ENCODE measurements at places on chromosomes 4 and X. TPM values are rescaled to one million over a fixed set of nuclear protein-coding genes. Genes with fewer than 3 reads are reported as not detected.

LPAR4 gene
- total RNA-seq, result 2.8 TPM

MAGEB17 gene
- total RNA-seq, result not detected

CSAG3 gene
- not detected for total RNA-seq

ZXDA gene
- total RNA-seq, result 7.2 TPM

RHOH gene
- total RNA-seq, result not detected

LDB2 gene
- total RNA-seq, result 3.9 TPM

PGAM4 gene
- total RNA-seq, result not detected

MUC7 gene
- not detected for total RNA-seq

LIMCH1 gene
- 28.2 TPM for total RNA-seq

SLC6A8 gene
- total RNA-seq, result 22.5 TPM

GLUD2 gene
- 2.3 TPM for total RNA-seq

SASH3 gene
- total RNA-seq, result not detected

RBMX2 gene
- 25.2 TPM for total RNA-seq

HGFAC gene
- total RNA-seq, result 0.32 TPM
